ENCODE measurements at places on chromosomes 5 and 9.

DNA sequence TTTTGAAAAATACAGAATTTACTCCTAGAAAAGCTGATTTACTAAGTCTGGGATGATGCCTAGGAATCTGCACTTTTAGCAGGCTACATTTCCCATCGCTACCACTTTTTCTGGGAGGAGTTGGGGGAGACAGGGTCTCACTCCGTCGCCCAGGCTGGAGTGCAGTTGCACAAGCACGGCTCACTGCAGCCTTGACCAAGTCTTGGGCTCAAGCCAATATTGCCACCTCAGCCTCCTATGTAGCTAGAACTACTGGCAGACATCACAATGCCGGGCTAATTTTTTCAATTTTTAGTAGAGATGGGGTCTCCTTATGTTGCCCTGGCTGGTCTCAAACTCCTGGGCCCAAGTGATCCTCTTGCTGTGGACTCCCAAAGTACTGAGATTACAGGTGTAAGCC, 85.9 kb downstream of the NR6A1 start:
- no peak for DNase-seq

- DNase-seq = no peak
Measured at GRCh38 chr5:89998519-89999305, 410.8 kb downstream of the CETN3 start.

GRCh38 chr9:121634329-121635261, 16.8 kb upstream of the DAB2IP start:
- no peak for DNase-seq

- no peak for DNase-seq
Measured at GRCh38 chr9:127279717-127280285, 15.2 kb downstream of the GARNL3 start.

- DNase-seq = no peak
Measured at GRCh38 chr9:5578018-5578697, 50.7 kb upstream of the RIC1 start.

DNA sequence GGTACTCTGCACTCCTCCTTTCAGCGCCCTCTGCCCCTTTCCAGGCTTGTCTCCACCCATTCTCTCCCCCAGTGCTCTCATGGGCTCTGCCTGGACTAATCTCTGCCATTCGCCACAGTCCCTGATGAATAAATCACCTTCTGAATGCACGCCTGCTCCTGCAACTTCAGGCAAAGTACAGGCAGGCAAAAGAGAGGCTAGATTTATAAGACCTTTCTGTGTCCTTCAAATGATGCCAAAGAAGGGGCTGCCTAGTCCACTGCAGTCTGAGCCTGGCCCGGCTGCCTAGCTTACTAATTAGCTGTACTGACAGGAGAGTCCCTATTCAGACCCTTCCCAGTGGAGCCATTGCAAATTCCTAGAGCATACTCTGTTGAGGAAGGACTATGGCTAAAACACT, 7.4 kb downstream of the FGF1 start:
- no peak for DNase-seq

- DNase-seq = no peak
Measured at GRCh38 chr5:89071941-89072331, 189.0 kb upstream of the MEF2C start.

DNA sequence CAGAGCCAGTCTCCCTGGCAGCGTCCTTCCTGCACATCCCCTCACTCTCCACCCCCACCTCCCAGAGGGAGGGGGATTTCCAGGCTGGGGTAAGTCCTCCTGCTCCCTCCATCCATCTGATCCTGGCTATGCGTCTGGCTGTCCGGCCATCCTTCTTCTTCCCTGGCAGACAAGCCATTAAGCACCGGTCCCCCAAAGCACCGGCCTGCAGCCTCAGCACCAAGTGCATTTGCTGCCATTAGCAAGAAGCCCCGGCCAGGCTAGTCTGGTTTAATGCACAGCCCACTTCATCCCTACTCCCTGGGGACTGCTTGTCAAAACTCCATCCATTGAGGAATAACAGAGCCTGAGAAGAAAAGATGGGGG, 208.7 kb upstream of the IER5L start:
- DNase-seq = no peak

DNA sequence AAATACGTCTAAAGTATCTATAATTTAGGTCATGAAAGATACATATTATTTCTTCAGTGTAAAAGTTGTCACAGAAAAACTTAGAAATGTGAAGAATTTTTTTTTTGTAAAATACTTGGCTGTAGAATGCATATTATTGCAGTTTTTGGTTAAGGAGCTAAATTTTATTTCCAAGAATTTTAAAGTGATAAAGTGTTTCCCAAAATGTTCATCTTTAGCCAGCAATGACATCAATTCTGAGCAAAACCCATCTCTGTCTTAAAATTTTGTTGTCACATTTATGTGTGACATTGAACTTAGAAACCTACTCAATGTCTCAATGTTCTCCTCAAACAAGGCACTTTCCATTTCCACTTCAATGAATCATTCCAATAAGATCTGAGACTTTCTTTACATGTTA, 47.8 kb upstream of the RPS23 start:
- no peak for DNase-seq

DNA sequence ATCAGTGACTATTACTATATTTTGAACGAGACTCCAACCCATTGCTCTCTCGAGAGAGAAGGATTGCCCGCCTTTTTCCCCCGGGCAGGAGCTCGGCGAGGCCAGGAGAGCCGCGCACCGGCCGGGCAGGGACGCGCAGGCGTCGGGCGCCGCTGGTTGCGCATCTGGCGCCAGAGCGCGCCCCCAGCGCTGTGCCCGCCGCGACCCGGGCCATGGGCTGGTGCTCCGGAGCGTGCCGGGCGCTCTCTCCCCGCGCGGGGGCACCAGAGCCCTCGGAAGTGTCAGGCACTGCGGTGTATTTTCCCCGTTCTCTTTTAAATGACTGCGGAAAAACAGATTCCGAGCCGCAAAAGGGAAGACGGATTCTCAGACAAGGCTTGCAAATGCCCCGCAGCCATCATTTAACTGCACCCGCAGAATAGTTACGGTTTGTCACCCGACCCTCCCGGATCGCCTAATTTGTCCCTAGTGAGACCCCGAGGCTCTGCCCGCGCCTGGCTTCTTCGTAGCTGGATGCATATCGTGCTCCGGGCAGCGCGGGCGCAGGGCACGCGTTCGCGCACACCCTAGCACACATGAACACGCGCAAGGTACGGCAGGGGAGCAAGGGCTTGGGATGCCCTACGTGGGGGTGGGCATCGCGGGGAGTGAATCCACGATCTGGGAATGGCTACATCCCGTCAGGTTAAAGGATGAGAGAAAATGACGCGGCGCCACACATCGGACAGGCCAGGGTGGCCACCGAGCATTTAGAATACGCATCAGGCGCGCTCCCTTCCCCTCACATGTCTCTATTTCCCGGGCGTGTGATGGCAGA, 1.1 kb upstream of the NTRK2 start:
- DNase-seq = peak; percentile 56

GRCh38 chr9:16241231-16241630, 629.2 kb downstream of the BNC2 start:
- DNase-seq = no peak

- DNase-seq = no peak
Measured at GRCh38 chr5:36066540-36067210, at the start of gene UGT3A2. Gene UGT3A2 (minus strand): TSS chr5:36066882. CDS start chr5:36066789, 93 bp downstream.

DNA sequence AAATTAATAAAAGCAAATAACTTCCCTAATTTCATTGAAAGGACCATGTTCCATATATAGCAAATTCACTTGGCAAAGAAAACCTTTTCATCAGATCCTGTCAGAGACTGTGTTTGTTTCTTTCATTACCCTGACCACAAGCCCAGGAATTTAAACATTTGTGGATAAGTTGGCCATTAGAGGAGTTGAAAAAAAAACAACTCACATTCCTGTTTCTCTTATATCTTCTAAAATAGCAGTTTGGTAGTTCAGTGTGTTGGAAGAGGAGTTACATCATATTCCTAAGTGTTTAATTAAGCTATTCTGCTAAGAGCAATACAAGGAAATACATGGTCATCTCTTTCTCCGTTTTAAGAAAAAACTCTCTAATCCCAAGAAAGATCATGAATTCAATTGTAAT, 505.6 kb downstream of the TLE1 start:
- peak; percentile 89 for DNase-seq

DNA sequence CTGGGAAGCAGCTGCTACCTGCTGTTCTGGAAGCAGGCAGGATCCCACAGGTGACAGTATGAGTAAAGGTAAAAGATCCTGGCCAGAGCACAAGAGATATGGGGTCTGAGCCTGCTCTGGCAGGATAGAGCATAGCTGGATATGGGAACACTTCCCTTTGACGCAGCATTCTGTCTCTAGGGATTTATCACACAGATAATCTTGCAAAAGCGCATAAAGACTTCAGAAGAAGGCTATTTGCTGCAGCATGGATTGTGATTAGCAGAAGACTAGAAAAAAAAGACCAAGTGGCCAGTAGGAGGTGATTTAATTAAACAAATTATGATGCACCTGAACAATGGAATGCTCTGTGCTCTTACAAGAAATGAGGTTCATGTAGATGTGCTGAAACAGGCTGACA, 52.4 kb upstream of the PWWP2A start:
- DNase-seq = no peak

GRCh38 chr5:84281383-84281782, 103.3 kb downstream of the EDIL3 start:
- DNase-seq = no peak

- DNase-seq = peak; percentile 57
Measured at GRCh38 chr9:89576404-89576839, 28.4 kb upstream of the GADD45G start.

DNA sequence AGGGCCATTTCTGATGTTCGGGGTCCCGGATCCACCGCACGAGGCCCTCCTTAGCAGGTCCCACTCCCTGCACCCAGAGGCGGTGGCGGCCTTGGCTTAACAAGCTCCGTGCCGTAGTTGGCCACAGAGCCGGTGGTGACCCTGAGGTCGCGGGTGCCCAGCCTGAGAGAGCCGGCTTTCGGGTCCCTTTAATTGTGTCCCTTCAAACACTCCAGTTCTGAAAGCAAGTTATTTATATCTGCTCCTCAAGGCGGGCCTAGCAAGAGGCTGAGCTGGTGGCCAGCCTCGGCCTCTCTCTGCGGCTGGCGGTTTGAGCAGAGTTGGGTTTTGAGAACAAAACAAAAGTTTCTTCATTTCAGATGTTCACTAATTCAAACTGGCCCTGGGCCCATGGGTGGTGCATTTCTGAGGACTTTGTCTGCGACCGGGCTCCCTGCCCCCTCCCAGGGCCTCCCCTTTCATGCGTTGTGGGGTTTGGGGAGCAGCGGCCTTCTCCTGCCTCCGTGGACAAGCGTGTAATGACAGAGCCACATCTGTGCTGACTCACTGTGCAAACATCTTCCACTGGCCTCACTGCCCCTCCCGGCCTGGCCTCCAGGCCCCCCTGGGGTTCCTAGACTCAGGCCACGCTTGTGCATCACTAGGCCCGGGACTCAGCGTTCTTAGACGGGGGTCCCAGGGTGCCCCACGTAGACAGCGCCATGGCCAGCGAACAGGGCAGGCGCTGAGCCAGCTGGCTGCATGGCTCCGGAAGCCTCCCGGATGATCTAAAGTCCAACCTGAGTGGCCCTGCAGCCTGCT, 49.4 kb upstream of the COL5A1 start:
- DNase-seq = peak; percentile 84

DNA sequence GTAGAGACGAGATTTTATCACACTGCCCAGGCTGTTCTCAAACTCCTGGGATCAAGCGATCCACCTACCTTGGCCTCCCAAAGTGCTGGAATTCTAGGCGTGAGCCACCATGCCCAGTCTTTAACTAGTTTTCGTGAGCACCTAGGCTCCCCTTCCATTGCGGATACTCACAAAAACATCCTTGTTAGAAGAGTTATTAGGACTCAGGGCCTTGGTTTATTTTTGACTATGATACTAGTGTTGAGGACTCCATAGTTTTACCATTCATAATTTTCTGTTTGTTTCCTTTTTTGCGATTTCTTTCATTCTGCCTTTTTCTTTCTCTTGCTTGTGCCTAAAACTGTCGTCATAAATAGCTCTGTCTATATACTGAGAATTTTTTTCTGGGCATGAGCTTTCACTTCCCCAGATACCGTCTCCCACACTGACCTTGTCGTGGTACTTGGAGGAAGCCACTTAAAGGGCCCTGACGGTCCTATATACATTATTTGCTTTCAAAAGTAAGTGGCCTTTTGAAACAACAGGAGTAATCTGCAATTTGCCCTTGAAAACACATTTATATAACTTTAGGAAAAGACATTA, 5.2 kb downstream of the F2R start:
- no peak for DNase-seq

DNA sequence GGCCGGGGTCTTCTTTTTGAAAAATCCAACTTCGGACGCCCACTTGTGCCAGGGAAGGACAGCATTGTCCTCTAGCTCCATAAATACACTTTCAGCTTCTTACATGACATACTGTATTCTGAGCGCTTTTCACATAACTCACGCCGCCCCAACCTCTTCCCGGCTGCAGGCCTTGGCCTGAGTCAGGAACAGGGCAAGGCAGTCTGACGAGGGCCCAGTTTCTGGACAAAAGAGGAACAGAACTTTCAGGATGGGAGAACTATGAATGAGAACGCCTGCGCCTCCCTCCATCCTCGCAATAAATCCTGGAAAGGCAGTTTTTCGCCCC, 650 bp downstream of the DCTN4 start:
- DNase-seq = no peak

DNA sequence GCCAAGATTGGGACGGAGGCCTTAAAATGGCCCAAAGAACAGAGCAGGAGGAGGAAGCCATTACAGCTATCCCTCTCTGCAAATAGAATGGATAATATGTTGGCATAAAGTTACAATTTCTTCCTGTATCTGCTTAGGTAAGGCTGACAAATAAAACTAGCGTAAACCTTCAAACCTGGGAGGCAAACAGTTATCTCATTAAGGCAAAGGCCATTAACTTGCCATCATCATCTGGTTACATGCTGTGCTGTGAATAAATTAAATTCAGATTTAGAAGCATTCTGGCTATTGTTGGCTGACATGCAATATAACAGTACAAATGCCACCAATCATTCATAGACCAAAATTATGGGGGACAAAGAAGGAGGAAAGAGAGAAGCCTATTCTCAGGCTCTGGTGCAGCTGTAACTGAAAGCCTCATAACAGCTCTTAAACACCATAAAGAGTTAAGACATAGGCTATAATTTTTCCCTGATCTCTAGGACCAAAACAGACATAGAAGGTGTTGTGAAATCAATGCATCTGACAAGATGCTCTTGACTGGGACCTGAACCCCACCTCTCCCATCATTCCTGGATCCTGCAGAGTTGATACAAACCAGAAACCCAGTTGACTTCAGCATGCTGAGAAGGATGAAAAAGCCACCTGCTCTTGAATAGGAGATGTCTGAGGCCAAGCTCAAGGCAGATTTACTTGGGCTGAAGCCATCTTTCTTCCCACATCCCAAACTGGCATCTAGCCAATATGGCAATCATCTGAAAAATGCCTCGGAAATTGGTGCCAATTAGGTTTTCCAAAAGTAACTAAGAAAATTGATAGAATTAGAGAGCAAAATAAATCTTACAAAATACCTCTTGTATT, 62.5 kb downstream of the PLCXD3 start:
- DNase-seq = no peak

DNA sequence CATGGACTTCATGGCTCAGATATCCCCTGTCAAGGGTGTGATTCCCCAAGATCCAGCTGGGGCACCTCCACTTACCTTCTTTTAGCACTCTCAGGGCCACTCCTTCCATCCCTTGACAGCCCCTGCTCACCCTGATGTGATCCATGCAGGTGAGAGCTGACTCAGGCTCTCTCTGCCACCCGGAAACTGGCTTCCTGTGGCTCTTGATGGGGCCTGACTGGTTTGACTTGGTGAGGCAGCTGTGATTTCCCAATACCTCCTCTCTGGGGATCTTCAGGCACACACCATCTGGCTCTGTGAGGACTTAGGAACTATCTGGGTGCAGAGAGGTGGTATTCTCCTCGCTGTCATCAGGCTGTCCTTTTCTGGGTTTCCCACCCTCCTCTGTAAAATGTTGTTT, 7.9 kb upstream of the FAT2 start:
- no peak for DNase-seq
